Activated CD4-positive, alpha-beta T cell treated with anti-CD3 and anti-CD28 coated beads, Interleukin-10, Interleukin-2, amounts not matched to agents 100 ng/mL and 50 ng/mL, durations not matched to agents 16 hours and 8 hours (primary cell): ENCODE measurements at places on chromosomes 7 and 10.

DNA sequence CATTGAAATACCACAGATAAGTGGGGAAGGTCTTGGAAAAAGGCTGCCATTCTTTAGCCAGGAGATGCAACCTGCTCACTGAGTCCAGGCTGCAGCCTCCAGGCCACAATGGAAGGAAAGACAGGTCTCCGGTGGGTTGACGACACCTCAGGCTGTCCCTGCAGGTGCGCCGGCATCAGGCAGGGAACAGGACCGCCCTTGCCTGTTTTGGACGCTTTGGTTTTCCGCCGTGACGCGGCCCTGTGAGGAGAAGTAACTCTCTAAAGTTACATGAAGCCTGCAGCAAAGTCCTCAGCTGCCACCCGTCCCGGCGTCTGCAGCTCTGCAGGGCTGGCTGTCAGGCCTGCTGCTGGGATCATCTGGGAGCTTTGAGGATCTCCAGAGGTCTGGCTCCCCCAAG, 147.0 kb downstream of the WDR37 start:
- no peak for DNase-seq

GRCh38 chr7:152704796-152705384, 28.9 kb upstream of the XRCC2 start:
- DNase-seq: no peak

DNA sequence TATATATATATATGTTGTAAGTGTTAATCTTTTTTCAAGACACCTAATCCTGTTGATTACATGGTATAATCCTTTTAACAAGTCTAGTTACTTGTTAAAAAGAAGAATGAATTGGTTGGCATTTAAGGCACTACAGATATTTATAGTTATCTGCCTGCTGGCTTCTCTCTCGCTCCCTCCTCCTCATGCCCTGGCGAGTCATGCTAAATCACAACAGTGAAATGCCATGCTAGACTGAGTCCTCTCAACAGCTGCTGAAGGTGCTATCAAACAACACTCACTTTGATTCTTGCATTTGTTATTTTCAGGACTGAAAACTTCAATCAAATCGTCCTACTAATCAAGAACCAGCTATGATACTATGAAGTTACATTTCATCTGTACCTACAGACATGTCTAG, 15.4 kb downstream of the NRAP start:
- no peak for DNase-seq

GRCh38 chr10:112986544-112987190, 36.6 kb downstream of the TCF7L2 start:
- DNase-seq: no peak

GRCh38 chr10:13502380-13502779, 26.4 kb downstream of the BEND7 start:
- no peak for DNase-seq

- no peak for DNase-seq
Observed at GRCh38 chr7:28293527-28293835, 112.9 kb upstream of the JAZF1 start.

DNA sequence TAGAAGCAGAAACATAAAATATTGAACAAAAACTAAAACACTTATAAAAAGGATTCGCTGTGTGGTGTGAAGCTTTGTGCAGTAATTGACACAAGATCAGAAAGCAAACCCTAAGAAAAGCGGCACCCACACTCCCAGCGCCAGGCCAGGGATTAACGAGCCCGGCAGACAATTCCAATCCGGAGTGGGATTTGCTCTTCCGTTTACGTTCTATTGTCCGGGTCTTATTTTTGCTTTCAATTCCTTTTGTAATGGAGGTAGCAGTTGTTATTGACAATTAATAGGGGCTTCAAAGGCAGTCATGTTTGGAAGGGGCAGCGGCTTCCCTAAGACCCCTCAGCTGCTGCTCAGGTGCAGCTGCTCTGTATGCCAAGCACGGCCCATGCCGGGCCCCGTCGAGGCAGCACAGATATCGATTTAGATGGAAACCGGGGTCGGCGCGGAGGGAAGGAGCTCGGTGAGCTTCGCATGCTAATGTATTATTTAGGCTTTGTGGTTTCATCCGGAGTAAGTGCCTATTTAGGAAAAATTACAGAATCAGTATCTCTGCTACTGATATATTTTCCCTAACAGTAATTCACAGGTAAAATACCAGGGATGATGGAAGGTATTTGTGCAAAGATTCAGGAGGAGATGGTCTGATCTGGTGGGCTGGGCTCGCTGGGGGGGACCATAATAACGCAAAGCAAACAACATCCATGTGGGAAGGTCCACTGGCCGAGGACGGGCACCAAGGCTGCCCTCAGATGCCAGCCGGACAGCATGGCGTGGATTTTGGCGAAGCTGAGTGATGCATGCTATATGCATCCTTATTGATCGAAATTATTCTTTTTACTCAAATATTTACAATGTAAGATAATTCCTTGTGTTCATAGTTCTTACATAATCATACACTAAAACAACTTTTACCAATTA, 561.7 kb downstream of the PTPRN2 start:
- DNase-seq: no peak

- no peak for DNase-seq
Observed at GRCh38 chr7:127840226-127840951, 188.4 kb downstream of the SND1 start.

DNA sequence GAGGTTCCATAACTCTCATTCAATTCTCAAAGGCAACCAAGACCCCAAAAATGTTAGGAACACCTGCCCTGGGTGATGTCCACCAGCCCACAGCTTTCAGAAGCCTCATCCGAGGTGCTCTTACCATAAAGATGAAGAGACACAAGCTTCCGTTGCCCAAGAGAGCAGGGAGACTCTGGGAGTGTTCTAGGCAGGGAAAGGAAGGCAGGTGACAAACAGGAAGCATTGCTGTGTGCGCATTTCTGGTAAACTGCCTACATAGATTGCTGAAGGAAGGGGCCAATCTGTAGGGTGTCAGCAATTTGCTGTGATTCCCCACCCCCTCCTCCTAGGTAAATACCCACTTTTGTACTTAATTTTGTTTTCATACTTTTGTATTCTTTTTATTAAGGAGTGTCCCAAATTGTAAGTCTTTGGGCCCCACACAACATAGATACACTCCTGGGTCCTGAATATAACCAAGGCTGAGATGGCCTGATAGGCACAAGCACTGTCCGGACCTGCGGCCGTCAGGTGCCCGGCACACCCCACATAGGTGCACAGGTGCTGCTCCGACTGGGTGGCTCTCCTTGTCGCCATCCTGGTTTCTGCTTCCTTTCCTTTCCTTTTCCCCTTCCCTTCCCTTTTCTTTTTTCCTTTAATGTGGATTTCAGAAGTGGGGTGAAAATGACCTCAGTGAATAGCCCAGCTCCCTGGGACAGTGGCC, 51.4 kb upstream of the SMNDC1 start:
- peak; percentile 71 for DNase-seq

- DNase-seq: no peak
Observed at GRCh38 chr7:121355574-121355973, 26.8 kb downstream of the WNT16 start.

GRCh38 chr7:159098424-159098786, 46.3 kb downstream of the VIPR2 start:
- DNase-seq: no peak

DNA sequence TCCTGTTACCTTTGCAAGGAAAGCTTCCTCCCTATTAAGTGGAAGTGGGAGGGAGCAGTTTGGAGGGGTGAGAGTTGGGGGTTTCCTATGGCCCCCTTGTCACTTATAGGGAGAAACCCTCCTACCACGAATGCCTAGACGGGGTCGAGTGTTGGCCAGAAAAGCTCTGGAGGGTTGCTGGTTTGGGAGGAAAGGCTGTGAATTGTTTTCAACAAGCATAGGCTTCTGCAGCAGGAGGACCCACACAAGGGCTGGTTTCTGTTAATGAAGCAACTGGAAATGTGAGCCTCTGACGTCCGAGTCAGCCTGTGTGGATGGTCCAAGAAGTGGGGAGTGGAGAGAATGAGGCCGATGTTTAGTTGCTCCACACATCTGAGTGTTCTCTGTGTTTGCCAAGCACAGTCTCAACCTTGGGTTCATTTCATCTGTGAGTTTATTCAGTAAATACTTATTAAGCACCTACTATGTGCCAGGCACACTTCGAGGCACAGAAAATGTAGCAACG, 37.3 kb upstream of the LEP start:
- no peak for DNase-seq

DNA sequence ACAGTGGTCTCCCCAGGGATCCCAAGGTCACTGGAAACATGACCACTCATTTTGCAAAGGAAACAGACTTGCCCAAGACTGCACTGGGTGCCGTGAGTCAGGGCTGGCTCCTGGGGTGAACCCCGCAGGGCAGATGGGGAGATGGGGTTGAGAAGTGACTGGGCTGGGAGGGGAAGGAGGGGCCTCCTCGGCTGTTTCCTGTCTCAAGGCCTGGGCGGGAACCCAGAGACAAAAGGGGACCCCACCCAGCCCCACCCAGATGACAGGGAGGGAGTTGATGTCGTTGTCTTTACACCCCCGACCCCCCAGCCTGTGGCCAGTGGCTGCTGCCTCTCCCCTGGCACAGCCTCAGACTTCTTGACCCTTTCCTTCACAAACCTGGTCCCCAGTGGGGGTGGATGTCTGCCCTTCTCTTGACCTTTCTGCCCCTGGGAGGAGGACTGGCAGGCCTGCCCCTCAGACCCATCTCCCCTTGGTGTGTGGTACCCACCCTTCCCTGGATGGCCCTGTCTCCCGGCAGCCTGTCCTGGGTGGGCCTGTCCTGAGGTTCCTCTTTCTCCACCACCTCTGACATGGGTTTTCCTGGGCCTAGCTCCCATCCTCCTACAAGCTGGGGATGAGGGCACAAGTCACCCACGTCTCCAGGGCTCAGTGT, 1.4 kb downstream of the MYO1G start:
- peak; percentile 93 for DNase-seq

- DNase-seq: no peak
Observed at GRCh38 chr7:14218338-14218737, 228.9 kb upstream of the ETV1 start.

GRCh38 chr7:21169667-21170580, 258.0 kb upstream of the SP4 start:
- DNase-seq: no peak

GRCh38 chr7:150317748-150318444, 5.3 kb upstream of the LRRC61 start:
- DNase-seq: no peak

DNA sequence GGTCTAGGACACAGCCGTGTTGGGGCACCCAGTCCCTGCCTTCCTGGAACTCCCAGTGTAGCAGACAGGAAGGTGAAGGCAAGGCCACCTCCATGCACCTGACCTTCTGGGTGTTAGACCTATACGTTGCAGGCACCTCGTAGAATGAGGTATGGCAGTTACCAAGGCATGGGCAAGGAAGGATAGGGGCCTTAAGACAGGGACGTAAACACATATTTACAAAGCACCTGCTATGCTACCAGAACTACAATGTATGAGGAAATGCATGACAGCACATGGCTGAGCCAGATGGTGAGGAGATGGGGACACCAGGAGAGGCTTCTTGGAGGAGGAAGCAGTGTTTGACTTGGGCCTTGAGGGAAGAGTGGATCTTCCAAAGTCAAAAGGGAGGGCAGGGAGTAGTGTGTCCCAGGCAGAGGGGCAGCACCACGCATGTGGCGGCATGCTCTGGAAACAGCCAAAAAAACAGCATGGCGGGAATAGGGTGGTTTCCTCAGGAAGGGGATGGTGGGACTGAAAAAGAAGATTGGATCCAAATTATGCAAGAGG, 231.2 kb downstream of the FANK1 start:
- DNase-seq: no peak

- DNase-seq: no peak
Observed at GRCh38 chr7:47578579-47579270, 3.2 kb downstream of the TNS3 start.

DNA sequence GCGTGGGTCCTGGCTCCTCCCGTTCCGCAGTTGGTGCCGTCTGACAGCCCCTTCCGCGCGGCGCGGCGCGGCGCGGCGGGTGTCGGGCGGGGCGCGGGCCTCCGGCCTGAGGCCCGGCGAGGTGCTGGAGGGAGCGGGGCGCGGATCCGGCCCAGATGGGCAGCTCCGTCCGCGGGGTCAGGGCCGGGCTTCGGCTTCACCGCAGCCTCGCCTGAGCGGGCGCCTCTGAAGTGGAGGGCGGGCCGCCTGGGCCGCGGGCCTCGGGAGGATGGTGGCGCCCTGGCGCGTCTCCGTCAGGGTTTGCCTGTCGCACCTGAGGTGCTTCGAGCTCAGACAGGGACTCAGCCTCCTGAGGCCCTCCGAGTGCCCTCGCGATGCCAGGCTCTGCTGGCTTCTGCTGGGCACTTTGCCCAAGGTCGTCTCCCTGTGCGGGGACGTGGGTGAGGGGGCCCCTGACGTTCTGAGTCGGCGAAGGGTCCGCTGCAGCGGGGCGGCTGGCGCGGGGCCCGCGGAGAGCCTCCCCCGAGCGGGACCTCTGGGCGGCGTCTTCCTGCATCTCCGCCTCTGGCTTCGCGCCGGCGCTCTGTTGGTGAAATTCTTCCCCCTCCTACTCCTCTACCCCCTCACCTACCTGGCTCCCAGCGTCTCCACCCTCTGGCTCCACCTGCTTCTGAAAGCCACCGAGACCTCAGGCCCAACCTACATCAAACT, 473 bp downstream of the ADCK2 start:
- DNase-seq: peak; percentile 56

DNA sequence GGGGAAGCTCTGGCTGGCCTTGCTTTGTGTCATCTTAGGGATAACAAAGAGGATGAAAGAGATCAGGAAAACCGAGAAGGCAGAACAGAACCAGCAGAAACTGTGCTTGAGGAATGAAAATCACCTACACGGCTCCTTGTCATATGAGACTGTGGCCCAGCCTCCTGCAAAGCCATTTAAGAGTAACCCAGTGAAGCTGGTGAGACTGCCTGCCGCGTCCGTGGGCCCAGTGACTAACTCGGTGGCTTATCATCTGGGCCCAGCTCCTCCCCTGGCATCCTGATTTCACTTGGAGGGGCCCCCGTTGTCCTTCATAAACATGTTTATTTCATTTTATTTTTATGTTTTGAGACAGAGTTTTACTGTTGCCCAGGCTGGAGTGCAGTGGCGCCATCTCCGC, 30.7 kb downstream of the HTRA1 start:
- no peak for DNase-seq

- no peak for DNase-seq
Observed at GRCh38 chr10:116178086-116178605, 94.9 kb downstream of the GFRA1 start.

DNA sequence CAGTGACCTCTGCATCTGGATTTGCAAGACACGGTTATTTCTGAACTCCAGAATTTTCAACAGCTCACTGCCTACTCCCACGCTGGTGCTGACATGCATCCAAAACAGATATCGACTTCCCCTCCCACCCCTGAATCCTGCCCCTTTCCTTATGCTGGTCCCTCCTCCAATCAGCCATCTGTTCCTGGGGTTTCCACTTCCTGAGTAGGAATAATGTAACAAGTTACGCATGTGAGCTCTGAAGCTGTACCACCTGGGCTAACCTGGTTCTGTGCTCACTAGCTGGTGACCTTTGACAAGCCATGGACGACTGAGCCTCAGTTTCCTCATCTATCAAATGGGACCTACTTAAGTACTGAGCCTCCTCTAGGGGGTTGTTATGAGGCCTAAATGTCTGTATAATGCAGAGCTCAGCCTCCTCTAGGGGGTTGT, 1.7 kb upstream of the NCAPG2 start:
- no peak for DNase-seq

- DNase-seq: peak; percentile 82
Observed at GRCh38 chr10:71812016-71812912, 38.8 kb downstream of the PSAP start.

GRCh38 chr7:71659622-71660021, 527.7 kb downstream of the GALNT17 start:
- DNase-seq: no peak
